ENCODE measurements at places on chromosomes 16 and 17.

GRCh38 chr17:65942592-65942991, 249.3 kb downstream of the CEP112 start:
- no peak for DNase-seq

- no peak for DNase-seq
Observed at GRCh38 chr17:27915709-27916108, 22.5 kb upstream of the LYRM9 start.

DNA sequence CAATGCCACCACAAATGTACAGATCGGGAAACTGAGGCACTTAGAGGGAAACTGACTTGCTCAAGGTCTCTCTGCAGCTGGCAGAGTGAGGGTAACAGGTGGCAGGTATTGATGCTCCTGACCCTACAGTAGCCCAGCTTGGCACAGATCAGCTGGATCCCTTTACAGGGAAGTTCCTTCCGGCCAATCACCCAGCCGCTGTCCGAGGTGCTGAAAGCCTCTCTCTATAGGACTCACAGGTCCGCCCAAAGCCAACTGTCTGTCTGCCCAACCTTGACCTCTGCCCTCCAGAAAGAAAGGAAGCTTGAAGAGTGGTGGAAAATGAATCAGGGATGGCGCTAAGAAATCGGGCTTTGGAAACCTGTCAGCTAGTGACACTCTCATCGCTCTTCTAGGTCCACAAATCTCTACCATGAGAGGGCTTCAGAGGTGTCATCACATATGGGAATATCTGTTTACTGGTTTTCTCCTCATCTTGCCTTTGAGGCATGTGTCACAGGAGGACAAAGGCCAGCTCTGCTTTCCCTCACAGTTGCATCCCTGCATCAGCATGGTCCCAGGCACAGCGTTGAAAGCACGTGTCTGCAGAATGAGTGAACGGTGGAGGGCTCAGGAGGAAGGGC, 246.2 kb downstream of the KATNIP start:
- DNase-seq: peak; percentile 34

DNA sequence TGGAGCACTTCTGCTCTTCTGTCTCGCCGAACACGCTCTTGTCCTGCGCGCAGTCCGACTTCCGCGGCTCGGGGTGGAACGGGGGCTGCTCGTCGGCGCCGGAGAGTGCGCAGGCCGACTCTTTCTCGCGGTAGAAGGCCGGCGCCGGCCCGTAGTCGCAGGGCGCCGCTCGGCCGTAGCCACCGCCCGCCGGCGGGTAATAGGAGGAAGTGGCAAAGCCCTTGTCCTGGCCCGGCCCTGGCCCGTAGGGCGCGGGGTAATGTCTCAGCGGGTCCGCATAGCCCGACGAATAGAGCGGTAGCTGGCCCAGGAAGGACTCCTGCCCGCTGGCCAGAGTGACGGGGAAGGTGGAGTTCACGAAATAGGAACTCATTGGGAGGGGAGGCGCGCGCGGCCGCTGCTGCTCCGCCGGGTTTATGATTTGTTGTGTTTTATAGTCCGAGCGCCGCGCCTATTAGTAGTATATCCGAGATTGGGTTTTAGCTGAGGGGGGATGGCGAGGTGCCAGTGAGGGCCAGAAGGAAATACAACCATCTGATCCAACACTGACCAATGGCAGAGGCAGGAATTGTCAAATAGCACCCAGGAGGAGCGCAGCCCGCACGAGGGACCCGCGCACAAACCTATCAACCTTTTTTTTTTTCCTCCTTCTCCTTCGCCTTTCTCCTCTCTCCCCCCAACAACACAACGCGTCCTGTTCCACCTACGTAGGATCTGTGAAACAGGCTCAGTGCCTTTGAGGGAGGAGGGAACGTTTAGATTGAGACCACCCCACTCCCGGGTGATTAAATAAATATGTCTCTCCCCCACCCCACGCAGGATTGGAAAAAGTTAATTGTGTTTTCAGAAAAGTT, 4.4 kb upstream of the HOXB5 start:
- peak; percentile 87 for DNase-seq

GRCh38 chr16:19127205-19127604, 13.4 kb downstream of the ITPRIPL2 start:
- DNase-seq: no peak

DNA sequence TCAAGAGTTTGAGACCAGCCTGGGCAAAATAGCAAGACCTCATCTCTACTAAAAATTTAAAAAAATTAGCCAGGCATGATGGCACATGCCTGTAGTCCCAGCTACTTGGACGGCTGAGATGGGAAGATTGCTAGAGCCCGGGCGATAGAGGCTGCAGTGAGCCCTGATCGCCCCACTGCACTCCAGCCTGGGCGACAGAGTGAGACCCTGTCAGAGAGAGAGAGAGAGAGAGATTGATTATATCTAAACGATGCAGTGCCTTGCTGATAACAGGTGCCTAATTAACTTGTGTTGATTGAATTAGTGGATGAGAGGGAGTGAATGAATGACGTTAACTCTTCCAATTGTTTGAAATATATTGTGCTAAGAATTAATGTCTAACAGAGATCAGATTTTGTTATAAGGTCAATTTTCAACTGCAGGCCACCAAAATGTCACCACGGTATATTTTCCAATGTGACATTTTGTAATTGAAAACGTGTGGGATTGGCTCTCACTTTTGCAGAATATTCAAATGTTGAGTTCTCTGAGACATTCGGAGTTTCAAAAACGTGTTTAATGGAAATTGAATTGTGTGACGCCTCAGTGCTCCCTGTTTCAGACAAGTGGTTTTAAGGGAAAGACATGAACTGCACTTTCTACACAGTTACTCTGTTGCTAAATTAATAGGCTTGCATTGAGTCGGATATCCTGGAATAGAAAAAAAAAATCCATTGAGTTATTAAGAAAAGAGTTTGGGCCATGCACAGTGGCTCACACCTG, 53.6 kb downstream of the ABAT start:
- no peak for DNase-seq

DNA sequence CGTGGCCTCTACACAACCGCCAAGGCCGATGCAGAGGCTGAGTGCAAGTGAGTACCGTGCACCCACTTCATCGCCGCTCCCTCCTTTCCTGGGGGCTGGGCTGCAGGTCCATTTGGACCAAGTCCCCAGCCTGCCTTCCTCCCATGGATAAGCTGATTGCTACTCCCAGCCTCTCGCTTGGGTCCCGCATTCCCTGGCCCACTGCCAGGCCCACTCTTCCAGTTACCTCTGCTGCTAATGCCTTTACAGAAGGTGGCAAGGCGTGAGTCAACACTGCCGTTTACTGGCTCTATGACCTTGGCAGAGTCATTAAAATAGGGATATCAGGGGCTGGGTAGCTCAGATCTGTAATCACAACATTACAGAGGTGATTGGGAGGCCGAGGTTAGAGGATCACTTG, 11.2 kb downstream of the SULT1A2 start:
- peak; percentile 61 for DNase-seq

DNA sequence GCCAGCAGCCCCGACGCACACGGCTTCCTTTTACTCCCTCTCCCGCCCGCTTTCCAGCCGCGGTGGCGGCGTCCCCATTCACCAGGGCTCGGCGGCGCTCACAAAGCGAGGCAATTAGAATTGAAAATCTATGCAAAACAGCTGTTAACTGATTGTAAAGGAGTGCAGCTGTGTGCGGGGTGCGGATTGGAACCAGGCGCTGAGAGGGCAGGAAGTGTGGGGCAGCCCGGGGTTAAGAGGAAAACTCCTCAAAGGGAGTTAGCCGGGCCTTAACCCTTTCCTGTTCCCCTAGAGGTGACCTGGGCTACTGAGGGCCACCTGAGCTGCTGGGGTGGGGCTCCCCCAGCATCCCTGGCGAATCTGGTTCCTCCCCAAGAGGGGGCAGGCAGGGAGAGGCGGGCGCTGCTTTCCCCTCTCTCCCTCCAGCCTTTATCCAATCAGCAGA, 5.8 kb upstream of the GSE1 start:
- no peak for DNase-seq

DNA sequence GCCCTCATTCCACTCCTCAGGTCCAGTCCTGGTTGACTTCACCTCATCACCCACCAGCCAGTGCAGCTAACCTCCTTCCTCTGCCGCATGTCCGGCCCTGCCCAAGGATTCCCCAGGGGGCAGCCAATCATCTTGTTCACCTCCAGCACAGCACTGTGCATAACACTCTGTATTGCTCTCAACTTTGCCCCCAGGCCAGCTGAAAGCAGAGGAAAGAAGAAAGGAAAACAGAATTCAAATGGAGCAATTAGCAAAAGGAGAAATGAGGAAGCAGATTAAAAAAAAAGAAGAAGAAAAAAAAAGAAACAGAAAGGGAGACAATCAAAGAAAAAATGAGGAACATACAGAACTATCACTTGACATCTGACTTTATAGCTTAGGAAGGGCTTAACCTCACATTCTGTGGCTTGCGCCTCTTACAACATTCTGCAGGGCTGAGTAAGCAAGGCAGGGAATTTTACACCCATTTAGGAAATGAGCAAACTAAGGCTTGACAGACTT, 26.1 kb downstream of the GAS7 start:
- no peak for DNase-seq

GRCh38 chr17:15231851-15232516, 33.1 kb downstream of the PMP22 start:
- no peak for DNase-seq

Measured in kidney tubule cell (primary cell).